ENCODE measurements at places on chromosomes 5 and 9. TPM values are rescaled to one million over a fixed set of nuclear protein-coding genes. Genes with fewer than 3 reads are reported as not detected.
A peak's percentile ranks its signal among the peaks of the same experiment; 100 is the strongest.

DNA sequence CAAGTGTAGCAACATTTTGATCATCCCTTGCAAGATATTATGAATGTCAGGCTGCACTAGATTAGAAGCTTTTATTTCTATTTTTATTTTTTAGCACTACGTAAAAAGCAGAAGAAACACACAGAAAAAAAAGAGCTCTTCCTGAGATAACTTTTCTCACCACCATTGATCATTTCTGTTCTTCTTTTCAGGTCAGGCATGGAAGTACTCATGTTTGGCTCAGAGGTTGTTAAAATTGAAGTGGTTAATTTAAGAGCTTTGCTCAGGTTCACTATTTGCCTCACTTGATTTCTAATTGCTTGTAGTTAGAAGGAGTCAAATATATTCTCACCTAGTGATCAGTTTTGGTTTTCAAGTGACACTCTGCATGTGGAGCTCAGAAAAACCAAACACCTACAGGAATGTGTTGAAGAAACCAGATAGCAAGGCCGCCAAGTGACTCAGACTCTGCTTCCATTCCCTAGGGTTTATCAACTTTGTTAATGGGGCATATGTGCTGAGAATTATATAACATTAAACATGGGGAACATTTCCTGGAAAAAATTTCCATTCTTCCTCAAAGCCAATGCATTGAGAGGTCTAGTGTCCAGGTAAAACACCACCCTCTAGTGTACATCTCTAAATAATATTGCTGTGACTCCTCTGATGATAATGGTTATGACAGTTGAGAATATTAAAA, 679.8 kb downstream of the CETN3 start:
- no peak for DNase-seq

GRCh38 chr5:107806705-107807104, 136.0 kb upstream of the EFNA5 start:
- no peak for DNase-seq

- DNase-seq, result no peak
These were observed 178.8 kb upstream of the ERCC6L2 start for GRCh38 chr9:95696701-95697100.

DNA sequence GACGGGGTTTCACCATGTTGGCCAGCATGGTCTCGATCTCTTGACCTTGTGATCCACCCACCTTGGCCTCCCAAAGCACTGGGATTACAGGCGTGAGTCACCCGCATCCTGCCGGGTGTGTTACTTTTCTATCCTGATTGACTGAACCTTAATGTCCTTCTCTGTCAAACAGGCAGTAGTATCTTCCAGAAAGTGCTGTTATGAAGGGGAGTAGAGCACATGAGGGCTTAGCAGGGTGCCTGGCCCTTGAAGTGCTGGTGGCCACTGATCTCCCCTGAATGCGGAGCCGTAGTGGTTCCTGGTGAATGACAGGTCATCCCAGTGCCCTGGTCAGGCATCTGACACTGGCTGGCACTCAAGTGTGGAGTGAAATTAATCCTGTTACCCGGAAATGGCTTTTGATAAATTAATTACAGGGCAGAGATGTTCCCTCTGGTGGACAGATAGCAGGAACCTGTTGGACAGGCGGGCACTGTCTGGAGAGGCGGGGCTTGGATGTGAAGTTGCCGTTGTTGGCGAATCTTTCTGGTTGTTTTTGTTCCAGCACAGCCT, 28.4 kb downstream of the PRRC2B start:
- DNase-seq, result no peak

DNA sequence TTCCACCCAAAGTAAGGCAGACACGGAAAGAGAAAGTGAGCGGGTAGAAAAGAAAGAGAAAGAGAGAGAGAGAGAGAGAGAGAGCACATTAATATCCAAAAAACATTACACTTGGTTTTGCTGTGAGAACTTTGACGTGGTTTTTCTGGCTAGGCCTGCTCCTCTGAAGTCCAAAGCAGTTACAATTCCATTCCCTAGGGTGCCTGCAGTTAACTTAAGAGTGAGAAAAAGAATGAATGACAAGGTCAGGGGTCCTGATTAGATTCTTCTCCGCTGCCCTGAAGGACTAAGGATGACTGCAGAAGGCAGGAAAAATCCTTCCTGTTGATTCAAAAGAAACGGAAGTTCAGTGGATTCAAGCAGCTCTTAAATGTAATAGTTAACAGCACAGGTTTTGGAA, 589.8 kb downstream of the PRELID2 start:
- no peak for DNase-seq

GRCh38 chr9:136370037-136370436, 3.4 kb downstream of the CARD9 start:
- DNase-seq, result no peak

- no peak for DNase-seq
These were observed 40.6 kb upstream of the ZNG1F start for GRCh38 chr9:41229408-41230401.

DNA sequence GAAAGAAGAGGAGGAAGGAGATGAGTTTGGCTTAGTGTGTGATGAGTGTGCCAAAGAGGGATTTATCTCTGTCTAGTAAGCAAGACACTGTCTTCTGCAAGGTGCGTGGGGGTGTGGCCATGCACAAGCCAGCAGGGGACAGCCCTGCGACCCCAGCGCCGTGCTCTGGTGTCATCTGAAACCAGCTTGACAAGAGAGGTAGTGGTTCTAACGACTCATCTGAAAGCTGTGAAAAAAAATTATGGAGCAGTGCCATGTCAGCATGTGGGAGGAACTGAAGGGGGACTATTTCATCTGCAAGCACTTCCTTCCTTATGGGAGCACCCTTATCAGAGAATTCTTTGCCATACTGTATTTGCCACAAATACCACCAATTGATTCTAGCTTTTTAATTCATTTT, 398.6 kb downstream of the PSAT1 start:
- DNase-seq, result no peak

DNA sequence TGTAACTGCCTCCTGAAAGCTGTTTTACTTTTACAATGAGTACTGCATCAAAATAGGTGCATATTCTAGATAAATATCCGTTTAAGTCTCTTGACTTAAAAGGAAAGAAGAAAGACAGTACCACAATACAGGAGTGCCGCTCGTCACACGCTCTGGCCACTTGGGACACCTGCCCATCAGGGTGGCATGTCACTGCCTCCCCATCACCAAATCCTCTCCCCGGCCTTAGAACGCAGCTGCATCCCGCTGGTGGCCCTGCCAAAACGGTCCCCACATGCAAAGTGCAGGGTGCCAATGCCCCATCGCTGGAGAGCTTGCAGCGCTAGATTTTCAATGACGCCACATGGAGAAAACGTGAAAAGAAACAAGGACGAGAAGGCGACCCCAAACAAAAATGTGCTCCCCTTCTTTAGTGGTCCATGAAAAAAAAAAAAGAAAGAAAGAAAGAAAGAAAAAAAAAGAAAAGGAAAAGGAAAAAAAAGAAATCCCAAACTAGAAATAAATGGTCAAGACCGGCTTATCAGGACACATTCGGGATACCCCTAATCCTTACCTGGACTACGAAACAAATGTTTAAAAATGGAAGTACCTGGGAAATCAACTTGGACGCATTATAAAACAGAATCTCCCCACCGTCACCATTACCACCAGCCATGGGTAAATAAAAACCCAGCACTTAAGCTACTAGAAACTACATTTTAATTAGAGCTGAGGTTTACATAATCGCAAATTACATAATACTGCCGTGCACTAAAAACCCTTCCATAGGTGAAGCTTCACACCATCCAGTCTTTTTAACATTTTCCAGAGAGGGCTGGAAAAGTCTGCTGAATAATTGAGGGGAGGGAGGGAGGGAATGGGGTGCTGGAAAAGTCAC, 1.0 kb downstream of the ANKH start:
- DNase-seq, result peak; percentile 57

- DNase-seq, result peak; percentile 36
These were observed 193.8 kb upstream of the ZNF618 start for GRCh38 chr9:113682297-113682771.

DNA sequence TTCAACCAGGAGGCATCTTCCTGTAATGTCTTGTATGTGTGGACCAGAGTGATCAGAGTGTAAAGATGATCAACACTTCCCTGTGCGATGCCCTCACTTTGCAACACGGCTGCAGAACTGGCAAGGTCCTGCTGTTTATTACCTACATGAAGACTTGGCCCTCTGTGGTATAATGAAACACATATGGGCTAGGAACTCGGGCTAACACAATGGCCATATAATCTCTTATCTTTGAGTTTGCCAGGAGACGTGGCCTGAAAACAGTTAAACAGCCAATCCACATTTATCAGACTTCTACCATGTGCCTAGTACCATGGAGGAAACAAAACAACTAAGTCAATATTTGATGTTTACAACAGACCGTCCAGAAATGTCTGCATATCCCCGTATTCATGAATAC, 145.5 kb downstream of the ZNF462 start:
- DNase-seq, result no peak

DNA sequence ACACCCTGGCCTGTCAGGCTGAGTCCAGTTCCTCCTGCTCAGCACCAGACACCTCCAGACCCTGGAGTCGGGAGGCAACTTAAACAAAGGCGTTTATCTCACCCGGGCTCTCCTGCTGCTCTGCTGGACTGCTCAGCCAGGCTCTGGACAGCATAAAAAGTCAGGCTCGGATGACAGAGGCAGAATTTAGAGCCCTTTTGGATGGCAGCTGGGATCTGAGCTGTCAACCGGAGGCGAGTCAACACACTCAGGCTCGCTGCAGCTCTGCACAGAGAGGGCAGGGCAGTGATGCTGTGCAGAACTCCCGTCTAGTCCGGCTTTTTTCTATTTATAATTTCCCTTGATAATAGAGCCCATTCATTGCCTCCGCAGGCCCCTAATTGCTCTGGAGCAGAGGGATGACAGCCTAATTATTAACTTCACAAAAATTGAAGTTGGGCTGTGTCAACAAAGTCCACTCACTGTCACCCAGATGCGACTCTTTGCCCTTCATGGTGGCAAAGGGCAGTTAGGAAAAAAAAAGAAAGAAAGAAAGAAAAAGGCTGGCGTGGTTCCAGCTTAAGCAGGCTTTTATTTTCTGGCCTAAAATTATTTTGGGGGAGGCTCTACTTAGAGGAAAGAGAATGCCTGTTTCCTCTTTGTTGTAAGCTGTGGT, 37.6 kb downstream of the STC2 start:
- DNase-seq, result no peak

- DNase-seq, result no peak
These were observed 281.9 kb upstream of the ANKRD55 start for GRCh38 chr5:56515011-56515410.

GRCh38 chr5:169571355-169571754, 12.2 kb upstream of the SPDL1 start:
- no peak for DNase-seq

- DNase-seq, result no peak
These were observed 526.1 kb downstream of the BNC2 start for GRCh38 chr9:16344343-16344742.

DNA sequence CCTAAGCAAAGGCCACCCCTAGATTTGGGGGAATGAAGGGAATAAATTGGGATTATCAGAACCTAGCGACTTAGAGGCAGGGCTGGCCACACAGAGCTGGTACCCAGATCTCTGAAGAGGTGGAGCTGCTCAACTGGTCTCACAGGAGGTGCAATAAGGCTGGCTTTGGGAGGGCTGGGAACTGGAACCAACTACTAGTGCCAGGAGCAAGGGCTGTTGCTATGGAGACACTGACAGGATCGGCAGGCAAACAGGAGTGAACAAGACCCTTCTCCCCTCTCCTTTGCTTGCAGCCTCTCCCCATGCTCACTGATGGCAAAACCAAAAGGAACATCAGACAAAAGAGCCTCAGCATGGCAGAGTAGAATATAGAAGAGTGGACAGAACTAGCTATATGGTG, 17.0 kb upstream of the WHRN start:
- DNase-seq, result no peak

DNA sequence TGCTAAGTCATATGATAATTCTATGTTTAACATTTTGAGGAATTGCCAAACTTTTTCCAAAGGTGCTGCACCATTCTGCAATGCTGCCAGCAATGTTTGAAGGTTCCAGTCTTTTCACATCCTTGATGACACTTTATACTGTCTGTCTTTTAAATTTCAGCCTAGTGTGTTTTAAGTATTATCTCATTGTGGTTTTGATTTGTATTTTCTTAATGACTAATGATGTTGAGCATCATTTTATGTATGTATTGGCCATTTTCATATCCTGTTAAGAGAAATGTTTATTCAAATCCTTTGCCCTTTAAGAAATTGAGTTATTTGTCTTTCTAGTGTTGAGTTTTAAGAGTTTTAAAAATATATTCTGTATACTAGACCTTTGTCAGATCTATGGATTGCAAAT, 5.0 kb upstream of the TEX48 start:
- no peak for DNase-seq

GRCh38 chr9:14863402-14863801, 46.8 kb downstream of the FREM1 start:
- DNase-seq, result no peak

DNA sequence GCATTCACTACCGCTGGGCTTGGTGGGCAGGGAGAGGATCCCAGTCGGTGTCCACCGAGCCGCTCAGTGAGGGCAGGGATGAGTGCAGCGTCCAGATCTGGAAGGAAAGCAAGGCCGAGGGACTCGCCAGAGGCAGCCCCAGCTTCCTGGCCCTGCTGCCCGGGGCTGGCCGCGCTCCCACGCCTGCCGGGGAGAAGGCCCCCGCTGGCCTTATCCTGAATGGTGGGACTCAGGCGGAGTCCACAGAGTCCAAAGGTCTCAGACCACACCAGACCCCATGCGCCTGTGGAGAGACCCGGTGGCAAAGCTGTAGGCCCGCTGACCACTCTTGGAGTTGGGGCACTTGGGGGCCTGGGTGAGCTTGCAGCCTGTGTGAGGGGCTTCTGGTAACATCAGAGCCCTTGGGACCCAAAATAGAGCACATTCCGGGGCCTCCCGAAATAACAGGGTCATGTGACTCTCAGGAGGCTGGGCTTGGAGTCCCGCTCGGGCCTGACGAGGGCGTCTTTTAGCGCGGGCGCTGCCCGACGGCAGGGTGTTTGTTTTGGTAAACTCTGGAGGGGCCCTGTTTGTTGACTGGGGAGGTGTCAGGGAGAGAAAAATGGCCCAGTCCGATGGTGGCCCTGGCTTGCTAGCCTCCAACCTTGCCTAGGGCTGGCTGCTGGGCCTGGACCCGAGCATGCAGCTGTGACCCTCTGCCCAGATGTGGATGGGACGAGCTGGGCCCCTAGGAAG, 2.8 kb downstream of the RXRA start:
- no peak for DNase-seq

- no peak for DNase-seq
These were observed 54.2 kb downstream of the KIAA1958 start for GRCh38 chr9:112540800-112541199.

DNA sequence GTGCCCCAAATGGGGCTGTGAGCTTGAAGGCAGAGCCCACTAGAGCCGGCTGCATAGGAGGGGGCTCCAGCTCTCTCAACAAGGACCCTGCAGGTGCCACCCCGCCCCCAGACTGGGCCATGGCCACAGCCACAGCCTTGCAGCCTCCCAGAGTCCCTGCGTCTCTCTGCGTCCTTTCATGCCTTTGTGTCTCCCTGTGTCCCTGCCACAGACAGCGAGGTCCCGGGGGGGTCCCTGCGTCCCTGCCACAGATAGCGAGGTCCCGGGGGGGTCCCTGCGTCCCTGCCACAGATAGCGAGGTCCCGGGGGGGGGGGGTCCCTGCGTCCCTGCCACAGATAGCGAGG, 6.3 kb downstream of the NOXA1 start:
- no peak for DNase-seq

- DNase-seq, result no peak
These were observed 59.0 kb upstream of the RETREG1 start for GRCh38 chr5:16675806-16676205.

The SOHLH1 gene
- not detected for total RNA-seq

The NPDC1 gene
- total RNA-seq, result 13.5 TPM

The THBS4 gene
- total RNA-seq, result 0.41 TPM

The LCN1 gene
- total RNA-seq, result not detected

The CDHR2 gene
- 0.31 TPM for total RNA-seq

The SMIM15 gene
- total RNA-seq, result 94.8 TPM

The PCDHGA6 gene
- total RNA-seq, result 0.08 TPM

The SPOCK1 gene
- 0.12 TPM for total RNA-seq

The SPINK1 gene
- not detected for total RNA-seq
